ENCODE measurements at places on chromosomes 6 and 20.

DNA sequence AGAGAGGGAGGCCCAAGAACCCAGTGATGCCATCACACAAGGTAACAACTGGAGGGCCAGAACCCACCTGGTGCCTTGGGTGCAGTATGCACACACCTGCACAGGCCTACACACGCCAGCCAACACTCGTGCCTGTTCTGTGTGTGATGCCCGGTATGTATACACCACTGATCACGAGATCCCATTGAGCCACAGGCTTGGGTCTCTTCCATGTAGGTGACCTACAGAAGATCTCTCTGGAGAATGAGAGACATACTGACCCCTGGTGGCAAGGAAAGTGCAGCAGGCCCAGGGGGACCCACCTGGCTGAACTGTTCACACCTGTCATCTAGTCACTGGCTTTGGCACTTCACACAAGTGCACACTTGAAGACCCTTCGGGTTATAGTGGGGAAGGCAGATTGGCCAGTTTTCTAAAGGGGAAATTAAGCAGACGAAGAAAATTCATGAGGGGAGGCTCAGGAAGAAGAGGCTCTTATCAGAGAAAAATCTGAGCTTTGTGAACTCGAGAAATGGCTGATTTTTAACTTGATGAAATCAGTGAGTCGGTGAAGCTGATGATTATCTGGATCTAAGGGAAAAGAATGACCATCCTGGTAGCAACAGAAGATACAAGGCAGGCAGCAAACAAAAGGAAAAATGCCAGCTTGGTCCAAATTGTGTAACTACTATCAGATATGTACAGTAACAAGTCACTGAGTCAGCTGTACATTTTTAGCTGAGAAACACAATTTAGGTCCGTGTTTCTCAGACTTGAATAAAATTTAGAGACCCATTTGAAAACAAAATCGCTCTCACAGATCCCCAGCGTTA, 69.1 kb upstream of the PBOV1 start:
- DNase-seq: peak; percentile 59

- no peak for DNase-seq
Measured at GRCh38 chr20:59269411-59270025, 30.9 kb upstream of the EDN3 start.

DNA sequence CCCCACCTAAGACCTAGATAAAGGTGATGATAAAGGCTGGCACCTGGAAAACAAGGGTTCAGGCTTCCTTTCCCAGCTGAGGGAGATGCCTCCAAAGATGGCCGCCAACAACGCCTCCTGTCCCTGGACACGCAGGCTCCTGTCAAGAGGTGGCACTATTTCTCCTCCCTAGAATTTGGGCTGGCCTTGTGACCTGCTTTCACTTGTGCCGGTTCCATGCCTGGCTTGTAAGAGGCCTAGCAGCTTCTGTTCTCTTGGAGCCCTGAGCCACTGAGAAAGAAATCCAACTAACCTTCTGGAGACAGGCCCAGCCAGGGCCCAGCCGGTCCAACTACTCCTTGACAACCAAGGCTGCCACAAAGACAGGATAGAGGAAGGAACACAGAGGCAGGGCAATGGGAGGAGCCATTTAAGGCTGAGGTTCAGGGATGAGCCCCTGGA, 60.2 kb upstream of the RALY start:
- peak; percentile 75 for DNase-seq

- no peak for DNase-seq
Measured at GRCh38 chr20:19288636-19289035, 76.2 kb downstream of the SLC24A3 start.

DNA sequence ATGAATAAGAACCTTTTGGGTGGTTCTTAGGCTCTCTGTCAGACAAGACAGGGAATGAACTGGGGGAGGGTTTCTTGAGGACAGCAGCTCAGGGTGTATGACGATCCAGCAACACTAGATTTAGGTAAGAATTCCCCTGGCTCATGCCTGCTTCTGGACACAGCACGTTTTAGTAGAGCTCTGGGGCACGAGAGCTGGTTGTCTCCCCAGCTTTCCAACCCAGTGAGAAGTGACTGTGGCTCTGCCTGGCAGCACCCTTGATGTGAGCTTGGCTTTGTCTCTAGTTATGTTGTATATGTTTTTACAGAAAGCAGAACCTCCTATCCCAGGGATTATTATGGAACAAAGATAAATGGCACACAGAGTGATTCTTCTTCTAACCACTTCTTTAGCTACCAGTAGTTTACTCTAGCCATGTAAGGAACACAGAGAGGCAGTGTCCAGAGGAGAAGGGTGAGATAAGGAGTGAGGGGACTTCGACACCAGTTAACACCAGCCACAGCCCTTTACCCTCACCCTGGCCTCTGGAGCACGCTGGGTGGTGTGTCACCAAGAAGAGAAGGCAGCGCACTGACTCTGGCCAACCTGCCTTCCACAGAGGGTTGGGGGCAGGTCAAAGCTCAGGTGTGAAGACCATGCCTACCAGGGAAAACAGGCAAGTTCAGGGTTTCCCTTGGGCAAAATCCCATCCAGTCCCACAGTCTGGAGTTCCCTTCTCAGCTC, 3.9 kb downstream of the APOBEC2 start:
- DNase-seq: no peak

DNA sequence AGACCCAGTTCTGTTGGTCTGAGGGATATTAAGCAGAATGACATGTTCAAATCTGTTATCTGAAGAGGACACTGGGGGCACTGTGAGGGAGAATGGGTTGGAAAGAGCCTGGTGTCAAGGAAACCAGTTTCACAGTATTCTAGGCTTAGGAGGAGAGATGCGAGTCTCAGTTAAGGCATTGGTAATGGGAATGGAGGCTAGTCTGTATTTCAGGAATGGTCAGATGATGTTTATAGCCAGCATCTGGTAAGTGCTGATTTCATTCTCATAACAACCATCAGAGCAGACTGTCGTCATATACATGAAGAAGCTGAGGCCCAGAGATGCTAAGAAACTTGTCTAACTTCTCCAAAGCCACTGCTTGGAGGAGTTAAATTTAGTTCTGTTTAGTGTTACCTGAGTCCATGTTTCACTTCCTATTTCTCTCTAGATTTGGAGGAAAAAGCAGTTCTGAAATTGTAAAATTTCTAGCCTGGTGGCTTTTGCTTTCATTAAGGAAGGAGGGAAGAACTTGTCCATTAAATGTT, 242.0 kb downstream of the ARID1B start:
- no peak for DNase-seq
